ENCODE measurements at places on chromosomes 12 and 14.

DNA sequence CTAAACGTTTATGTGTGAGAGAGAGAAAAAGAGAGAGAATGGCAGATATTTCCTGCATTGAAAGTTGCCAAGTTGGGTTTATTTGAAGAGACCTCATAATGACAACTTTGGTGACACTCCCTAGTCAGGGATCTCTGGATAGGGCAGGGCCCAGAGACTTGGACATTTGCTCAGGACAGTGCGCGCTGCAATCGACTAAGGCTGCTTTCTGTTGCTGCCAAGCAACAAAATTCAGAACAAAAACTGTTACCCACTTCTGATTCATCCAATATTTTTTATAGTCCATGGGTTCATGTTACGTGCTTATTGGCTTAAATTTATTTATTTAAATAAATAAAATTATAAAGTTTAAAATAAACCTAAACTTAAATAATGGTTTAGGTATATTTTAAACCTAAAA is 34.2 kb downstream of the PTGER2 start:
- DNase-seq, result no peak

DNA sequence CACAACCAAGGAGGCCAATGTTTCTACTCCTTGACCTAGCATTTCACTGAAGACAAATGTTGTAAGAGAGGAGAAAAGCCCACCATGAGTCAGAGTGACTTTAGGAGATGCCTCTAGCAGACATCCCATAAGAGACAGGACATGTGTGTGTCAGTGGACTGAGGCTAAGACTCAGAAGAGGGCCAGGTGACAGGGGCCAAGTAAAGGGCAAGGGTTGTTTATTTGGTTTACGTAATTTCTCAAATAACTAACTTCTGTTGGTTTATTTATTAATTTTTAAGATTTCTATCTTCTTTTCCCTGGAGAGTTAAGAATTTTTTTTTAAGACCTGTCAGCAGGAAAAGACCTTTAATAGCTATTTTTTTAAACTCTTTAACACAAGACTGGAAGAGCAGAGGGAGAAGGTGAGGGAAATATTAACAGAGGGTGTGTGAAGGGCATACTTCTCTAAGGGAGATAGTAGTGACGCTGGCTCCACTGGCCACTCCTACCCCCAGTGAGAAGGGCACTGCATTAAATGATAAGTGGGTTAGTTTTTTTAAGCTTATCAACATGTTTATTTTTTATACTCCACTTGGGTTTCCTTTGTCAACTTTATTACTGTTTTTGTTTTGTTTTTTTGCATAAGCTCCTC is 3.4 kb downstream of the PNP start:
- DNase-seq, result no peak

DNA sequence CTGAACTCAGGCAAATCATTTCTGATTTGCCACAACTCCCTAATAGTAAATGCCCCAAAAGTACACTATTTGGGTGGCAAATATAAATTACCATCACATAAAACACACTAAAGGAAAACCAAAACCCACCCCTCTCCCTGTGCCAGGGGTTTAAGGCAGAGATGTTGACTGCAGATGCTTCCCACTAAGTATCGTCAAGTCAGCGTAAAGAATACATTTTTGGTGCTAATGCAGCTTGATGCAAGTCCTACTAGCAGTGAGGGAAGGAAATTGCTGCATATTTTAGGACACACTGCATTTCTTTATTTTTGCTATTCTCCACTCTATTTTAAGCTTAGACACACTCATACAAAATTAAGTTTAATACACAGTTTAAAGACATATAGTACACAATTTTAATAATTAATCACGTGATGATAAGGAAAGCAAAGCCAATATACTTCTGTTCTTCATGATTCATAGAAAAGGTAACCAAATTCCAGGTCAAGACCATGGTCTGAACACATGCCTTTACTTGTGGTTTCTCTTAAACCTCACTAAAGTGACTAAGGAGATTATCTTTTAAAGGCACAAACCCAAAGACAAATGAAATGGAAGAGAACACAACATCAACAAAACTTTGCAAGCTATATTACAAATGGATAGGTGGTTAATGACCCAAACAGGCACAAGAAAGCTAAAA is 162.2 kb downstream of the STXBP6 start:
- DNase-seq, result no peak

GRCh38 chr12:1188016-1188415 is 197.0 kb downstream of the ERC1 start:
- DNase-seq, result no peak

GRCh38 chr12:13088496-13088895 is 15.0 kb downstream of the GSG1 start:
- DNase-seq, result no peak

DNA sequence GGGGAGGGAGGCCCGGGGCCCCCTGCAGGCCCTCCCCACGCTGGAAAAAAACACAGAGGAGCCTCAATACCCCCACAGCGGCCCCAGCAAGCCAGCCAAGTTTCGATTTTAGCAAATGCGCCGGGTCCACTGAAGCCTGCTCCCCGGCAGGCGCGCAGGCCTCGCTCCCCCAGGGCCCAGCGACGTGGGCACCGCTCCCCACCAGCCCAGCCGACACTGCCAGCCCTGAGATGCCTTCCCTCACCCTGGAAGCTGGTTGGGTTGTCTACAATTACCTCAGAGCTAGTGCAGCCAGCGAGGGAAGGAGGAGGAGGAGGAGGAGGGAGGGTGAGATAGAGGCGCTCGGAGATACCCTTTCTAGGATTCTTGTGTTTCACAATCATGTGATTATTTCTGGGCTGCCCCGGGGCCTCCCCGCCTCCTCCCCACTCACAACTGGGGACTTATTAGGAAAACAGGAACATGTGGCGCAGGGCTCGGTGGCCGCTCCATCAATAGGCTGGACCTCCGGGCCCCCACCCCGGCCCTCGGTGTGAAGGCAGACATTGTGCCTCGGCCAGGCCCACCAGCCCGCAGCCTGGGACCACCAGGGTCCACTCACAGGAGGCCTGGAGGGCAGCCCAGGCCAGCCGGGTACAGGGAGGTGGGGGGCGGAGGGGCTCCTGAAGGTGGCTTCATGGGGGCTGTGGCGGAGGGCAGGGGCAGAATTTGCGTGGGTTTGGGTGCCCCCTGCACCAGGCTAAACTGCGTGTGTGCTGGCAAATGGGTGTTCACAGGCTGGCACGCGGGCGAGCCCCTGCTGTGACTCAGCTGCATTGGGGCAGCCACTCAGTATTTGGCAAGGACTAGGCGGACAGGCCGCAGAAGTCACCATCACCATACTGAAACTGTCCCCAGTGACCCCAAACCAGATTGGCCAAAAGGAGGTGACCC is 109.9 kb downstream of the NCOR2 start:
- no peak for DNase-seq

DNA sequence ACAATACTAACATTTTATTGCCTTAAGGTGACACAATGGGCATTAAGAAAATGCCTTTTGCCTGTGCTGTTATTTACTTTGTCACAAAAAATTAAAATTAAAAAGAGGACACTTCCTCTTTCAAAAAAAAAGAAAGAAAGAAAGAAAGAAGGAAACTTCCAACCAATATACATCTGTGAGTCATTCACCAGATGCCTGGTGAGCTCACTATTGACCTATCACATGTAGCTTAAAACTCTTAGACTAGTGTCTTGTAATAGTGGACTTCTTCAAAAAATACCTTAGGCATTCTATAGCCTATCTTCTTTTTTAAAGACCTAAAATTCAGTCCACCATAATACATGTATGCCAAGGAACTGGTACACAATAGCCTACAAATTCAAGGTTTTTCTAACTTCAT is 4.9 kb upstream of the SOX5 start:
- no peak for DNase-seq

DNA sequence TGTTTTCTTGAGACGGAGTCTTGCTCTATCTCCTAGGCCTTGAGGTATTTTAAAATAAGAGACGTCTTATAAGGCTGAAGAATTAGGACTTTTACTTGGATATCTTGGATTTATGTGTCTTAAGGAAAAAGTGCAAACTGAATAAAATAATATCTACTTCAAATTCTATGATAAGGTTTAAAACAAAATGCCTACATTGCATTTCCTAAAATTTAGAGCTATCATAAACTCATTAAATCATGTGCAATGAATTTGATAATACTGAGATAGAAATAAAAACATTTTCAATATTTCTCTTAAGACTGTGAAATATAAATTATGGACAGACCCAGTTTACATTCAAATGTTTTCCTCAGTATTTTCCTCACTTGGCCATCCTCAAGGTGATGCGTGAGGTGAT is 729.5 kb upstream of the LMO3 start:
- no peak for DNase-seq

- no peak for DNase-seq
Observed at GRCh38 chr14:22418631-22419030, 170.4 kb downstream of the DAD1 start.

GRCh38 chr14:103260629-103261124 is 73.4 kb upstream of the EIF5 start:
- DNase-seq, result no peak

GRCh38 chr14:105418269-105419194 is 1.1 kb upstream of the MTA1 start:
- no peak for DNase-seq

DNA sequence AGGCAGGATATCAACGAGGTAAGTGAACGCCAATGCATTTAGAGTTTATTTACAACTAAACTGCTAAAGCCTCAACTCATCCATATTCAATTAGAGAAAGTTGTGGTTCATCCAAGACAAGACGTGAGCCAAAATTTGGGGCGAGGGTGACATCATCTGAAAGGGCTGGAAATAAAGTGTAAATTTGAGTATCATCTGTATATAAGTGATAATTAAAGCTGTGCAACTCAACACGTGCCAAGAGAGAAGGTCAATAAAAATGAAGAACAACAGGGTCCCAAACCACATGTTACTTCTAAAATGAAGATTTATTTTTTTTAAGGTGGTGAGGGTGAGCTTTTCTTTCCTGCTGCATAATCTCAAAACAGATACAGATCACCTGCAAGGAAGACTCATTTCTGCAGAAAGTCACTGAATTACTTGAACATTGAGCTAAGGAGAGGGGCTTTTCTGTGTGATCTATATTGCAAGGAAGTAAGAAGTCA is 203.6 kb downstream of the EFCAB11 start:
- DNase-seq, result no peak

DNA sequence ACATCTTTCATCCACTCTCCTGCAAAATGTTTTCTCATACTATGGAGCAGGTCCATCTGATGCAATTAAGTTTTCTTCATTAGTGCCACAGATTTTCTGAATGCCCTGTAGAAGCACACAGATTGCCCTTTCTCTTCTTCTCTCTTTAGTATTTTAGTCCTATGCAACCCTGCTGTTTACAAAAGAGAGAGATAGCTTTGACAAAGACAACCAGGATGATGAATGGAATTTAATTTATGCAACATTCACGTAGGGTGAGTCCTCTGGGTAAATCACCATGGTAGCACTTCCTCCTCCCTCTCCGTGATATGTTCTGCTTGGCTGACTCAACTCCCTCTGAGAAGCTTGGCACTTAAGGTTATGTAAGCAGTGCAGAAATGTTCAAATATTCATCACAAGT is 400.9 kb upstream of the PDE3A start:
- no peak for DNase-seq
